MCF 10A (cell line): ENCODE measurements at places on chromosomes 12 and 14. TPM values are rescaled to one million over a fixed set of nuclear protein-coding genes. Genes with fewer than 3 reads are reported as not detected.

Gene HCAR1
- not detected in 2 replicates for total RNA-seq

Gene NRXN3
- not detected in 2 replicates for total RNA-seq

Gene FAM234B
- 5.4 and 5.7 TPM in 2 replicates for total RNA-seq

Gene SERPINA9
- not detected in 2 replicates for total RNA-seq

Gene LRRC9
- total RNA-seq, result not detected in 2 replicates

Gene TFCP2
- 31.5 and 34.9 TPM in 2 replicates for total RNA-seq

Gene ZNF891
- total RNA-seq, result 1.6 and 1.9 TPM in 2 replicates

Gene PSMC1
- 107 and 125 TPM in 2 replicates for total RNA-seq

Gene INHBC
- total RNA-seq, result not detected in 2 replicates

Gene GARIN6
- total RNA-seq, result not detected in 2 replicates

Gene KLHL33
- total RNA-seq, result 0.14 TPM in 1 of 2 replicates, not detected in the other

Gene PLEK2
- total RNA-seq, result 22.4 and 39.9 TPM in 2 replicates

- no peak for DNase-seq
Observed at GRCh38 chr14:104120281-104120741, 18.1 kb upstream of the KIF26A start.

DNA sequence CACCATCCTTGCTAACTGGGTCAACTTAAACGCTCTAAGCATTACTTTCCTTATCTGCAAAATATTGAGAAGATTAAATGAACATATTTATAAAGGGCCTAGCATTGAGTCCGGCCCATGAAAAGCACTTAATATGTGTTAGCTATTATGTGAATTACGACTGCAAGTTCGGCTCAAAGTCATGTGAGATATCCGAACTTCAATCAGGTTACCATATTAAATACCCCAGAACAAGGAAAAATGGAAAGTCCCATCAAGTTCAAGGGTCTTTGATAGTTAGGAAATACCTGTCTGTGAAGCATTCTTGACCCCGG lies 487 bp upstream of the NRDE2 start:
- no peak for DNase-seq

- DNase-seq, result peak; percentile 86
Observed at GRCh38 chr12:93122569-93123091, 193.5 kb upstream of the EEA1 start.

DNA sequence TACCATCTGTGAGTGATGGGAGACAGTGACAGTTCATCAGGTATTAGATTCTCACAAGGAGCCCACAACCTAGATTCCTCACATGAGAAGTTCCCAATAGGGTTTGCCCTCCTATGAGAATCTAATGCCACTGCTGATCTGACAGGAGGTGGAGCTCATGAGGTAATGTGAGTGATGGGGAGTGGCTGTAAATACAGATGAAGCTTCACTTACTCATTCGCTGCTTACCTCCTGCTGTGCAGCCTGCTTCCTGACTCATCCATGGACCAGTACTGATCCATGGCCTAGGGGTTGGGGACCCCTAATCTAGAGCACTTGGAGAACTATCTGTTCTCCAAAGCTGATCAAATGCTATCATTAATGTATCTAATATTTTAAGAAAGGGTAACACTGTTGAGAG lies 17.7 kb downstream of the CLEC2D start:
- DNase-seq, result peak; percentile 79

DNA sequence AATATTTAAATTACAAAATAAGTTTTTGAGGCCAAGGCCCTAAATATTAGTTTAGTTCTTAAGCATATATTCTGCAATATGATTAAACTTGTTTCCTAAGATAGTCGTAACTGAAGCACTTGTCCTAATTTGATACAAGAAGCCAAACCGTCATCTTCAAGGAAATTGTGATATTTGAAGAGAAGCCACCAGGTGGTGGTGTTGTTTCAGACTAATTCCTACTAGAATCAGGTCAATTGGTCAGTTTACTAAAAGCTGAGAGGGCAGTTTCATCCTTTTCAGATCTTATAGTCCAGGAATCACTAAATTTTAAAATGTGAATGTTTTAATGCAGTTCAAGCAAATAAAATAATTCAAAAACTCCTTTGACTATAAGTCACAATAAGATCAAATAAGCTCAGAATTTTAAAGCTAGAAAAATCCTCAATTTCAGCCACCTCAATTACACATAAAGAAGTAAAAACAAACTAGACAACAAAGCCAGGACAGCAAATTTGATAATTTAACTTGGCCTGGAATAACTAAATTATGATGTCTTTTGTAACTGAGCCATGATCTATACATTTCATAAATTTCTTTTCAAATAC lies 7.1 kb upstream of the ARL1 start:
- DNase-seq, result peak; percentile 77

- peak; percentile 82 for DNase-seq
Observed at GRCh38 chr14:20632831-20633691, 8.4 kb downstream of the OR6S1 start.

- no peak for DNase-seq
Observed at GRCh38 chr14:22699801-22700564, 55.8 kb upstream of the OR6J1 start.

GRCh38 chr14:75342762-75343599 lies 64.4 kb downstream of the FOS start:
- DNase-seq, result no peak

DNA sequence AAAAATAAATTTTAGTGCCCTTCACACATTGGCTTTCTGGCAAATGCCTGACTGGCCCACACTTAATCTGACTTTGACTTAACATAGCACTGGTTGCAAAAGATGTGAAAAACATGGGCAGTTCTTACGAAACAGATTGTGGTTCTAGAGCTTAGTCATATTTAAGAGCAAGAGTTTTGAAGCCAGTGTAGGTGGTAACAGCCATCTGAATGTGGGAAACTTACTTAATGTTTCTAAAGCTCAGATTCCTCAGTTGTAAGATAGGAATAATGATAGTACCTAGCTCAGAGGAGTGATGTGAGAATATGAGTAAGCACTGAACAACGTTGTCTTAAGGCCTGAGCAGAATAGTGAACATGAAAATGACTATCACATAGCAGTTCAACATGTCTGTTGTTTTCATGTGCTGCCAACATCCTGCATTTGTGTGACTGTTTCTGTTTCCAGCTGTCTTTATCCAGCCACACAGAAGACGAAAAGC lies 262.7 kb downstream of the SYT1 start:
- DNase-seq, result peak; percentile 91

DNA sequence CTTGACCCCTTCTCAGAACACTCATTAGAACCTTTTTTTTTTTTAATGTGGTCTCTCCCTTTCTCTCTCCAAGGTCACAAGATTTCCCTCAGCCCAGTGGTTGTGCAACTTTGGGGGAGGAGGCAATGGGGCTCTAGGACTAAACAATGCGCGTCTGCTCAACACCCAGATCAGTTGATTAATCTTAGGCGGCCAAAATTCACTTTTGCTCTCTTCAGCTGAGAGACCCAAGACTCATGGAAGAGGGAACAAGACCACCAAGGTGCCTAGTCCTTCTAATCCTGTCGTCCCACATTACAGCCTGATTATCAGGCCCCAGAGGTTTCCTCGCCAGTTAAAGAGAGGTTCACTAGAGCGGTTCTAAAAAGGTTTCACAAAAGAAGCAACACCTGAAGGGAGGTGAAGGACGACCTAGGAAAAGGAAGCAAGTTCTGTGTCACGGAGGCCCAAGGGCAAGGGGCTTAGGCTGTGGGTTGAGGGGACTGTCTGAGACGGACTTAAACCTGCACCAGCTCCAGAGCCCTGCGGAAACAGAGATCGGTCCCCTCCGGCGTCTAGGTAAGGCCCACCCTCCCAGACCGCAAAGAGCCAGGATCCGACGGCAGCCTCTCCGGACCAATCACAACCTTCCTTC lies 824 bp upstream of the TARBP2 start:
- peak; percentile 79 for DNase-seq

DNA sequence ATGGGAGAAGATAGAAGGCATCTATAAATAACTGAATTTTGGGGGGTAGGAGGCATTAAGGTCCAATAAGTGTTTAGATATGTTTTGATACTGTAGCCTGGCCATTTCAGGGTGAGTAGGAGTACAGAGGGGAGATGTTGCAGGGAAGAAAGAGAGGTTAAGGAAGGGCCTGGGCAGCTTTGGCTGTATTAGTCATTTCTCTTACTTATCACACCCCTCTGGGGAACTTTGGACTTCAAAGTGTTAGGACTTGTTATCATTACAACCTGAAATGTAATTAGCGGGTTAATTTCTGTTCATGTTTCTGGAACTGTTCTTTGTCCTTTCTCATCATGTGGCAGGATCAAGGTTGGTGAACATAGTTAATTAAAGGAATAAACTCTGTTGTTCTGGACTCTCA lies 40.3 kb downstream of the SUSD6 start:
- peak; percentile 33 for DNase-seq

DNA sequence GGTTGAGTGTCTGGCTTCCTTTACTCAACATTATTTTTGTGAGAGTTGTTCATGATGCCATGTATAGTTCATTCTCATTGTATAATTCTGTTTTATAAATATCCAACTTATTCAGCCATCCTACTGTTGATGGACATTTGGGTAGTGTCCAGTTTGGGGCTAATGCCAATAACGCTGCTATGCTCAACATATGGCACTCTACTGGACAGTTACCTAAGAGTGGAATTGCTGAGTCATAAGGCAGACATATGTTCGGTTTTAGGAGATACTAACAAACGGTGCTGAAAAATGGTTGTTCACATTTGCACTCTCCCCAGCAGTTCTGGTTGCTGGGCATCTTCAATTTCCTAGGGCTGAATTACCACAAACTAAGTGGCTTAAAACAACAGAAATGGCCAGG lies 28.7 kb upstream of the P2RX4 start:
- peak; percentile 66 for DNase-seq

DNA sequence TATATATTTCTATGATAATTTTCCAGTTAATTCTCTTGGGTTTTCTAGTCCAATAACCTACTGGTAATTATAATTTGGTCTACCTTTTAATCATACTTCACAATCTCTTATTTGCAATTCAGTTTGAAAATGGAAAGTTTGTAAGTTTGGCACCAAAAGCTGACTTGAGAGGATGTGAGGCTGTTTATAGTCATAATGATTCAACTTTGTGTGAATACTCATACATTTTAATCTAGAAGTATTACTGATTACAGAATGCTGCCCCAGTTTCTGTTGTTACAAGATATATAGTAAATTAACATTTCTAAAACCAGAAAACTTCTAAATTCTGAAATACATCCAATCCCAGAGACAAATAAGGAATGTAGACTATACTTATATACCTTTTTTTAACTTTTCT lies 158.2 kb downstream of the SLC38A4 start:
- DNase-seq, result no peak

DNA sequence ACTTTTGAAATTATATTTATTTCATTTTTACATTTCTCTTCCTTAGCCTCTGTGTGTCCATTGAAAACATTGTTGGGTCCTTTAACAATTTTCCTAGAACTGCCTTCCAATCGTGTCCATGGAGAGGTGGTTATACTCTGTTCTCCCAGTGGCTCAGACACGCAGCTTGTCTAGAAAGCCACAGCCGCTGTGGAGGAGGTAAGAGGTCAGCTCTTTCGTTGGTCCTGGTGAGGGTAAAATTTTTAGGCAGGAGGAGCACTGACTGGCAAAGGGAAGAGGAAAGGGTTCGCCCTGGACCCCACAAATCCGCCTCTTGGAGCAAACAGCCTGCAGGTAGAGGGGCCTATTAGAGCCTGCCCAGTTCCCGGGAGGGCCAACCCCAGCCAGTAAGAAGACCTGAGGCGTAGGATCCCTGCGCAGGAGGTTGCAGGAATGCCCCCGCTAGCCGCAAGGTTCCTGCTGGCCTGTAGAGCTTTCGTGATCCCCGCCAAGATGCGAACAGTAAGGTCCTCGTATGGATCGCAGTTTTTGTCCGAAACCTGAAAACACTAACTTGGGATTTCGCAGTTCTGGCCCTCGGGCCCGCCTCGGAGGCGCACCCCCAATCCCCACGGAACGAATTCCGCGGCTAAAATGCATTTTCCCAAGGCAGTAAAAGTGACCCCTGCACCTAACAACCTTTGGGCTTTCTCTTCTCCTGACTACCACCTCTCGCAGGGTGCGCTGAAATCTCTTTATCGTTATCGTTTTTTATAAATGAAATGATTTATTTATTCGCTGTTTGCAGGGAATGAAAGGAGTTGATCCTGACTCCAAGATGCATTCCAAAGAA lies 7.5 kb upstream of the PAX9 start:
- DNase-seq, result no peak

GRCh38 chr12:71092290-71092689 lies 65.5 kb downstream of the TSPAN8 start:
- peak; percentile 6 for DNase-seq

DNA sequence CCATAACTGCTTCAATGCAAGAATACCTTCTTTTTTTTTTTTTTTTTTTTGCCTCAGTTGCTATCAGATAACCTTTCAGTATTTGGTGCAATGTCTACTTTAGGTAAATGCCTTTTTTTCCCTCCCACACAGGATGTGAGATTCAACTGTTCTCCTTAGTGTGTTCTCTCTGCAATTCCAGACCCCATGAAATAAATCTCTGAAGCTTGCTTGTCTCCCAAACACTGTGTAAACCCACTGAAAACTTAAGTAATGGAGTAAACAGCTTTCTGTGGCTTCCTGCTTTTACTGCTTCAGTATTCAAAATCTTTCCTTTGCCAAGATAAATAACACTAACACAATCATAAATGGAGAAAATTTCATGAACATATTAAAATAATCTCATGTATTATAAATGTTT lies 55.8 kb upstream of the CLEC14A start:
- no peak for DNase-seq

- DNase-seq, result no peak
Observed at GRCh38 chr12:121926874-121927706, 8.7 kb downstream of the CFAP251 start.

DNA sequence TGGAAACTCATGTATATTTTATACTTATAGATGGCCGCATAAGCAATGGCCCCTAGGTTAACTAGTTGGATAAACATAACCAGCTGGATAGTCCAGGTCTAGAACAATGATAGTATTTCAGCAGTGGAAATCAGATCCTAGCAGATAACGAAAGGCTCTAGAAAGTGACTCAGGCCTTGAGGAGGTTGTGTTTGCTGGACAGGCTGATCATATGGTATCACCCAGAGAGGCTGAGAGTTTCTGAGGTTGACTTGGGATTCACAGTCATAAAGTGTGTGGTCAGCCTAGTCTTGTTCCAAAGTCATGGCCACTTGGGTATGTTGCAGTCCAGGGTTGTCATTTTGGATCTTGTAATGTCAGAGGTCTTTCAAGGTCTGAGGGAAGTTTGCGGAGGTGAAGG lies 16.8 kb downstream of the FLVCR2 start:
- no peak for DNase-seq

DNA sequence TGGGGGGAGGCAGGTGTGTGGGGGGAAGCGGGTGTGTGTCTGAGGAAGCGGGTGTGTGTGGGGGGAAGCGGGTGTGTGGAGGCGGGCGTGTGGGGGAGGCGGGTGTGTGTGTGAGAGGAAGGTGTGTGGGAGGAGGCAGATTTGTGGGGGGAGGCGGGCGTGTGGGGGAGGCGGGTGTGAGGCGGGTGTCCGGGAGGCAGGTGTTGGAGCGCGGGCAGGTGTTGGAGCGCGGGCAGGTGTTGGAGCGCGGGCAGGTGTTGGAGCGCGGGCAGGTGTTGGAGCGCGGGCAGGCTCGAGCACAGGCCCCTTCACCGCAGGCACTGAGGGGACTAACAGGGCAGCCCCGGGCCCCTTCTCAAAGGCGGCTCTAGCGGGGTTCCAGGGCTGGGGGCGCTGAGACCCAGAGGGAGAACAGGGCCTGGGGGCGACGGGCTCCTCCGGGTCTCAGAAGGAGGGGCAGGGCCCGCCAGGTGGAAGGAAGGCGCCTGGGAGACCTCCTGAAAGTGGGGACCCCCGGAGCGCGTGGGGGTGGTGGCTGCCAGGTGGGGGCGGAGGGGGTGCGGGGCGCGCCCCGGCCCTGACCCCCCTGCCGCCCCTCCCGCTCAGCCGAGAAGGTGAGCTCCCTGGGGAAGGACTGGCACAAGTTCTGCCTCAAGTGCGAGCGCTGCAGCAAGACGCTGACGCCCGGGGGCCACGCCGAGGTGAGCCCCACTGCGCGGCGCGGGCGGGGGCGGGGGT lies 3.2 kb downstream of the CRIP2 start:
- no peak for DNase-seq
